ENCODE measurements at places on chromosomes 5 and 9.

GRCh38 chr9:132754236-132754635 lies 84.0 kb downstream of the GTF3C4 start:
- no peak for DNase-seq

GRCh38 chr5:133612249-133612860 lies at the start of gene FSTL4:
FSTL4 (minus strand) TSS chr5:133612541.
- no peak for DNase-seq

DNA sequence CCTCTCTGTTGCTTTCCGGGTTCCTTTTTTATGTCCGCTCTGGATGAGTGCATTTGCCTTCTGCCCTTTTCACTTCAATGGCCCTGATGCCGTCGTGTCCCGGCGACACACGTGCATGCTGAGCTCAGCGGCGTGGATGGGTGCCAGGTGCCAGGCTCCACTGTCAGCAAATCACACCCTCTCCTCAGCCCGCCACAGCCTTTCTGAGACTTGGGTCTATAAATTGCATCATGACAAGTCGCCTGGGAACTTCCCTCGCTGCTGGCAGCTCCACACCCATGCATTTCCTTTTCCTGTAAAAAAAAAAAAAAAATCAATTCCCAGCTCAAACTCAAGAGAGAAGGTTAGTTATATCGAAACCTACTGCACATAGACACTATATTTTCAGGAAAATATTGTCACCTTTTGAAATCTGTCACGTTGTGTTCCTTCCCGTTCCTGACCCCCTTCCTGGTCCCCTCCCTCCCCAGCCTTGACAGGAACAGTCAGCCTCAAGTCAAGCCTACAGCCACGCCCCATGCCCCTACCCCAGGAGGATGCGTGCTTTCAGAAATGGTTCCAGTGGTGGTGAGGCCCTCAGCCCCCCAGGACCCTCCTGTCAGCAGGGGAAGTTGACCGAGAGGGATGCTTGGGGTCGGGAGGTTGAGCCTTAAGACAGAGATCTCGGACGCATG lies 110.3 kb upstream of the PTCH1 start:
- peak; percentile 10 for DNase-seq

DNA sequence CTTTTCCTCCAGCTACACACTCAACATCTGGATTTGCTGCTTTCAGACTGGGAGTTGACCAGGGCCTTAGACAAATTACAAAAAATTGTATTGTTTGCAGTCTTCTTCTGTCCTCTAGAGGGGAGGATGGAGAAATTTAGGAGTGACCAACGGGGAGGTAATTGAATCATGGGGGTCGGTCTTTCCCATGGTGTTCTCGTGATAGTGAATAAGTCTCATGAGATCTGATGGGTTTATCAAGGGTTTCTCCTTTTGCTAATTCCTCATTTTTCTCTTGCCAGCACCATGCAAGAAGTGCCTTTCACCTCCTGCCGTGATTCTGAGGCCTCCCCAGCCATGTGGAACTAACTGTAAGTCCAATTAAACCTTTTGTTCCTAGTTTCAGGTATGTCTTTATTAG lies 4.2 kb downstream of the IFNA8 start:
- no peak for DNase-seq

DNA sequence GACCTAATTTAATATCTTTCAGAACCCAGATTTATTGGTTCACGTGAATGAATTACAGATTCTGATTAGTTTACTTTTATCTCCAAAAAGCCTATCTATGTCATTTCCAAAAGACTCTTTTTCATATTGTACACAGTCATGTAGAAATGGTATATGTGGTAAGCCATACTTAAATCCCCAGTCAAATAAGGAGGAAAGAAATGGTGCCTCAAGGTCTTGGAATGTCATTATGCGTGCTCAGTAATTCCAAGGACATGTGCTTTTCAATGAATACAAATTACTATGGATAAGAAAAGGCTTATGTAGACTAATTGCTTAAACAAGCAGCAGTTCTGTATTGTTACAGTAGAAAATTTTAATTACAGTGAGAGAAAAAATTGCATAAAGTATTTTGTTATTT lies 64.1 kb upstream of the TYRP1 start:
- no peak for DNase-seq

DNA sequence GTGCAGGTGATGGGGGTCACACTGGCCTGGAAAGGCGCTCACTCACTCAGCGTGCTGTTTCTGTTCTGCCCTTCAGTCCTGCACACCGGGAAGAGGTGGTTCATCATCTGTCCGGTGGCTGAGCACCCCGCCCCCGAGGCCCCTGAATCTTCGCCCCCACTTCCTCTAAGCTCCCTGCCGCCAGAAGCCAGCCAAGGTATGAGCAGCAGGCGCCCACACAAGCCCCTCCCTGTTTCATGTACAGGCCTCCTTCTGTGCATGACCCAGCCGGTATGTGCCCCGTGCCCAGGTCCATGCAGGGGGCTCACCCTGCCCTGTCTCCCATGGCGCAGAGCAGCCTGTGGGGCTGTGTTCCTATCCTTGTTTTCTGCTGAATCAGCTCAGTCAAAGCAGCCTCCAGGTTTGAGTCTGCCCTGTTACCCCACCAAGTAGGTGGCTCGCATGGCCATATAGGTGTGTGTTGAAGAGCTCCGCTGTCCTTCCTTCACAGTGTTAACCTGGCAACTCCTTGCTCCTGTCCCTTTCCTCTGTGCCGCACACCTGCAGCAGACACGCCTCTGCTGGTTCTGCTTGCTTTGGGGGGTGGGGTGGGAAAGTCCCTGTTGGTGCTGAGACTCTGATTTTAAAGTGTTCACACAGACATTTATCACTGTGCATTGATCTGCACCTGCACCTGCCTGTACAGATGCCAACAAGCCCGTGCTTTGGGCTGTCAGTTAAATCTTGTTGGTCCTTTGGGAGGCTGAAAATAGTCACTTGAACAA lies 84.8 kb downstream of the WNK2 start:
- DNase-seq = no peak

GRCh38 chr5:24916863-24917262 lies 272.1 kb upstream of the CDH10 start:
- no peak for DNase-seq

DNA sequence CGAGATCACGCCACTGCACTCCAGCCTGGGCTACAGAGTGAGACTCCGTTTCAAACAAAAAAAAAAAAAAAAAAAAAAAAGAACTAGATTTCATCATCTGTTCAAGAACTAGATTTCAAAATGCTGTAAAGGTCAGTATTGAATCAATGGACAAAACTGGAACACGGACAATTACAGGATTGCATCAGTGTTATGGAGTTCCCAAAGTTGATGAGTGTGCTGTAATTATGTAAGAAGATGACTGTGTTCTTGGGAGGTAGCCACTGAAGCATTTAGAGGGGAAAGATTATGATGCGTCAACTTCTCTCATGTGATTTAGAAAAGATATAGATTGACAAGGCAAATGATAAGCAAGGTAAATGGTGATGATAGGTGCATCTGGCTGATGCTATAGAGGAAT lies 6.5 kb downstream of the FAM240B start:
- DNase-seq = no peak

DNA sequence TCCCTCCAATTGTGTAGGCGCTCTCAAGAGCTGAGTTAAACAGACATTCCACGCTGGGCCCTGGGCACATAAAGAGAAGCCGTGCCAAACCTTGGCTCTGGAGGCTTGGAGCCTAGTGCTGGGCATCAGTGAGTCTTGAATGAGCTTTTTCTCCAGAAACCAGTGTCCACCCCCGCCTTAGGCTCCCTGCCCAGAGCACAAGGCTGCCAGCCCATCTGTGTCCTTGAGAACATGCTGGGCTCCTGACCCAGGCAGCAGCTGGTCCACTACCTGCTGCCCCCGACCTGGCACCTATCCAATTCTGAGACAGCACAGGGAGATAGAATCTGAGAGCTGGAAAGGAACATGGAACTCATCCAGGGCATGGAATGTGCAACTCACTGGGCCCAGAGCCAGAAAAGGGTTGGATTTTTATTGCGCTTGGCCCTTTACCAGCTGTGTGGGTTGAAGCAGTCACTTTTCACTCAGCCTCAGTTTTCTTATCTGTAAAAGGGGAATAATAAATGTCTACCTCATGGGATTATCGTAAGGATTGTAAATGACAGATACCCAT lies 92.4 kb upstream of the CPLX2 start:
- DNase-seq = no peak

GRCh38 chr5:56106837-56107236 lies 112.1 kb upstream of the IL6ST start:
- DNase-seq = no peak

- DNase-seq = no peak
These were observed 196.5 kb downstream of the SNX18 start for GRCh38 chr5:54713923-54714581.

GRCh38 chr5:154937186-154937717 lies 759 bp downstream of the GEMIN5 start:
- DNase-seq = no peak

GRCh38 chr5:147391781-147392180 lies 118.1 kb downstream of the DPYSL3 start:
- no peak for DNase-seq

- DNase-seq = no peak
These were observed 37.8 kb upstream of the UNC5A start for GRCh38 chr5:176772271-176773210.

- no peak for DNase-seq
These were observed 41.2 kb downstream of the ANKH start for GRCh38 chr5:14830210-14831005.

GRCh38 chr9:105198023-105198422 lies 46.4 kb upstream of the SLC44A1 start:
- no peak for DNase-seq

DNA sequence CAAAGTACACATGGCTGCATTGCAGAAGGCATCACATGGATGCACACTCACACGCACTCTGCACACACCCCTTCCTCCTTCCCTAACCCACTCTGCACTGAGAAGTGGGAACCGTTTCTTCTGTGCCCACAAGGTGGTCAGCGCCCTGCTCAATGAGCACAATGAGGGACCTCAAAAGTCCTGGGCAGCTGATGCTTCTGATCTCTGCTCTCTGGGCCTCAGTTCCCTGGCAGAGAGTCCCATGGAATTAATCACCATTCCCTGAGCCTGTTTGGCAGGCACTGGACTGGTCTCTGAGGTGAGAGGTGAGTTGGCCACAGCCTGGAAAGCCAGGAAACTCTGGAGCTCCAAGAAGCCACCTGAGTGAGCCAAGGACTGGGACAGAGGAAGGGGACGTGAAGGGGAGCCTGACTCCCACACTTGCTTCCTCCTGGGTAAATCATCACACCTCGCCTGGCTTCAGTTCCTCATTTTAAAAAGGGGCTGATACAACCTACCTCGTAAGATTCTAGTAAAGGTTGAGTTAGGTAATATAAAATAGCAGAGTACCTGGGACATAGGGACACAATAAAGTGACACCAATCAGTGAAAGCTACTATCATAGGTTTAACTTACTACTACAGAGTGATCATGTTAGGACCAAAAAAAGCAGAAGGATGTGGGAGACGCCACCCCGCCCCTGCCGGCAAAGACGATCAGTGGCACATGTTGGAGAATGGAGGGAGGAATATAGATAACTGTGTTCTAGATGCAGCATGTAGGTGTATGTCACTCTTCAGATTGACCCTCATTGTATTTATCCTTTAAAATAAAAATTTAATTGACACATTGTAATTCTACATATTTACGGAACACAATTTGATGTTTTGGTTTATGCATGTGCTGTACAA lies 21.1 kb upstream of the IGFBPL1 start:
- no peak for DNase-seq

DNA sequence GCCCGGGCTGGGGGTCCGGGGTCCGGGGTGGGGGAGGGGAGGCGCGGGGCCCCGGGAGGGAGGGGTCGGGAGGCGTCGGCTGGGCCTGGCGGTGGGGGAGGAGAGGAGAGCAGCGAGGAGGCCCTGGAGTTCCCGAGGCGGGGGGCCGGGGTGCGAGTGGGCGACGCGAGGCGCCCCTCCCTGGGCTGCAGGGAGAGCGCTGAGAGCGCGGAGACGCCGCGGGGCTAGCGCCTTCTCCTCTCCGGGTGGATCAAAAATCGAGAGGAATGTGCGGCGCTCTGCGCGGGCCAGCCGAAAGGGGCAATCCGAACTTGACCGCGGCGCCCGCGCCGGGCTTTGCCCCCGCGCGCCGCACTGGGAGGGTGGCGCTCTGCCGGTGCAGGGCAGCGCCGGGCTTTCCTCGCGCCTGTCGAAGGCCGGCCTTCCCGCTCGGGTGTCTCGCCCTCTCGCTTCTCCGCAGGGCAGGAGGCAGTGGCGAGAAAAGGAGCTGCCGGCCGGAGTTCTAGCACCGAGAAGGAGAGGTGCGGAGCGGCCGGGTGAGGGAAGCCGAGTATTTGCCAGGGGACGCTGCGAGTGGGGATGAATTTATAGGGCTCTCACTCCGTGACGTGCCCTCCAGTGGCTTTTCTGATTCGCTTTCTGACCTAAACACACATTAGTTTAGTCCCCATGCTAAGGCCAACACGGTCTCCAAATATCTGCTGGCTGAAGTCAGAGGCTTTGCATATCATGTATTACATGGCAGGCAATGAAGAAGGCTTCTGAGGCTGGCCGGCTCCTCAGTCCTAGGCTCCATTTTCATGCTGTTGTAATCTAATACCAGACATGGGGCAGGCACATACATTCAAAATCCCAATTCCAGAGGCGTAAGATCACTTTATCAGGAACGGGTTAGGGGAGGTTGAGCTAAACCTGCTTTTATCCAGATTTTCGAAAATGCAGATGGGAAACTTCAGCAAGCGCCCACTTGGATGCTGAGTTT lies 503 bp upstream of the GDNF start:
- no peak for DNase-seq

GRCh38 chr5:134446938-134447337 lies 35.3 kb upstream of the CDKN2AIPNL start:
- DNase-seq = no peak

- no peak for DNase-seq
These were observed 12.5 kb downstream of the WNT8A start for GRCh38 chr5:138096363-138096762.

DNA sequence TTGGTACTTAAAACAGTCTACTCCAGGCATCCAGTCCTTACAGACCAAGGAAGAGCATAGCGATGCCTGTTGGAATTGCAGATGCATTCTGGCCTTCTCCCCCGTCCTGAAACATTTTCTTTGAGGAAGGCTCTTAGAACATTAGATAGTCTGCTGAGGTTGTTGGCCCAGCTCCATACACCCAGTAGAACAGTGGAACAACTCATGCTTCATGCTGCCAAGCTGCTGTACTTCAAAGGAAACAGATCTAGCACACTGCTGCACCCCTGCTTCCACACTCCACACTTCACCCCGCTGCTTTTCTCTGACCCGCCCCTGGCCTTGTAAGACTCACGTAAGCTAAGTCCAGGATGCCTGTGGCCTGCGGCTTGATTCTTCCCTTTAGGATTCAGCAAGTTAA lies 33.4 kb upstream of the NCS1 start:
- DNase-seq = no peak

GRCh38 chr5:173839117-173839713 lies 48.9 kb upstream of the CPEB4 start:
- no peak for DNase-seq

GRCh38 chr9:129258124-129258822 lies 80.2 kb upstream of the IER5L start:
- DNase-seq = peak; percentile 87

- DNase-seq = no peak
These were observed 11.5 kb downstream of the LARP1 start for GRCh38 chr5:154766558-154767281.

Data from stimulated activated CD8-positive, alpha-beta memory T cell treated with anti-CD3 and anti-CD28 coated beads, Interleukin-15, amount 100 ng/mL, for 48 hours (primary cell).